Sigmoid colon (tissue), 7 donors: ENCODE measurements at places on chromosomes 2 and 18.

DNA sequence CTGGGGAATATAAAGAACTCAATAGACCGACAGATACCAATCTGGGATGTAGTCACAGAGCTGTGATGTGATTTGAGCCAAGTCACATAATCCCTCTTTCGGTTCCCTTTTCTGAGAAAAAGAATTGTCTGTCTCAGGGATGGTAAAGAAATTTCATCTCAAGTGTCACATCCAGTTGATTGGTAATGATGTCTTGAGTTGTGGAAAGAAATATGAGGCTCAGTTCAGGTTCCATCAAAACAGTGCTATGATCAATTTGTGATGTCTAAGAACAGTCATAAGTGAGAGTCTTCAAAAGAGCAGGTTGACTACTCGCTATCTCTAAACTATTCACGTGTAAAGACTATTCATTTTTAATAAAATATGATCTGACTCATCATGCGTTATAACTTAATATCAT, 223.3 kb downstream of the METTL4 start:
- no peak for DNase-seq

- DNase-seq, result no peak
Observed at GRCh38 chr2:111145103-111145760, 24.5 kb downstream of the BCL2L11 start.

DNA sequence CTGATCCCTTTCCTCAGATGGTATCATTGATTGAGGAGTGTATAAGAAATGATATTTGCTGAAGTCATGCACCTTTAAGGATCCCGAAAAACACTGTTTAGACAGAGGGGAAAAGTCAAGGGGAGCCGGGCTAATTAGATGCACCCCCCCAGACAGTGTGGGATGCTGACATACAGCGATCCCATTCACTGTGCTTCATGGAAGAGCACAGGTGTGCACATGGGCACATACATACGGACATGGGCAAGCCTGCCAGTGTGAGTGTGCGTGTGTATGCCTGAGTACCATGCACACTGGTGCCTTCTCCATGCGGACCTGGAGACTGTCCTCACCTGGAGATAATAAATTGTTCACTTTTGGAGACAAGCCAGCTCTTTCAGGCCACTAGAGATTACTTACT, 22.6 kb downstream of the MEIS1 start:
- DNase-seq, result no peak

- DNase-seq, result no peak
Observed at GRCh38 chr2:204228169-204228886, 291.8 kb downstream of the ICOS start.

- DNase-seq, result no peak
Observed at GRCh38 chr2:101105654-101106053, 45.5 kb downstream of the TBC1D8 start.

GRCh38 chr18:8882632-8883408, 177.5 kb downstream of the MTCL1 start:
- DNase-seq, result no peak
